ENCODE measurements at places on chromosomes 1 and 21.

DNA sequence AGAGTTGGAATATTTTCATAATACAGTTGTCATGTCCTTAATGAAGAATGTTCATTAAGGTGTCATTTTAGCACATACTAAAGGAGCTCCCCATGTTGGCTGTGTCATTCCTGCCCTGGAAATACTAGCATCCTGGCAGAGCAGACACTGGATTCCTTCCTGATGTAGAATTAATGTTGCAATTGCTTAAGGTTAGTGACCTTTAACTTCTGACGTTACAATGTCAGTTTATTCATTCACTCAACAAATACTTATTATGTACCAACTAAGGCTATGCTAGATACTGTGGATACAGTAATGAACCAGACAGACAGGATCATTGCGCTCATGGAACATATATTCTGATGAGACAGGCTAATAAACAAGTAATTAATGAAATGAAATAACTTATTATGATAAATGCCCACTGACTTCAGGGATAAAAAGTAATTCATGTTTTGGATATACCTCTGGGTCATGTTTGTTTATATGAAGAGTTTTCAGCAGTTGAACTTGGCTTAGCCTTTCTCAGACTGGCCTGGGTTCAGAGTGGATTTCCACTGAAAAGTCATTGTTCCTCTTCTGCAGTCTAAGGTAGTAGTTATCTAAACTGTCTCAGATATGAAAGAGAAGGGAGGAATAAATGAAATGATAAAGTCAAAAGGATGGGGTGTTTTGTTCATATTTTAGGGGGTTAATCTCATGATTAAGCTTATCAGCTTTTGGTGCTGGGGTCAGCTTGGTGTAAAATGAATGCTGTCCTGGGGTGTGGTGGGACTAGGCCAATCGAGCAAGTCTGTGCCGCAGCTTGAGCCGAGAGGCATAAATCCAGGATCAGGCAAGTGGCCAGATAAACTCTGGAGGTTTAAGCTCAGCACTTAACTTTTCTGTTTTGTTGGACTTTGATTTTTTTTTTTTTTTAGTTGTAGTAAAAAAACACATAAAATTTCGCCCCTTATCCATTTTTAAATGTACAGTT is 43.3 kb upstream of the KCNQ4 start:
- DNase-seq, result no peak

DNA sequence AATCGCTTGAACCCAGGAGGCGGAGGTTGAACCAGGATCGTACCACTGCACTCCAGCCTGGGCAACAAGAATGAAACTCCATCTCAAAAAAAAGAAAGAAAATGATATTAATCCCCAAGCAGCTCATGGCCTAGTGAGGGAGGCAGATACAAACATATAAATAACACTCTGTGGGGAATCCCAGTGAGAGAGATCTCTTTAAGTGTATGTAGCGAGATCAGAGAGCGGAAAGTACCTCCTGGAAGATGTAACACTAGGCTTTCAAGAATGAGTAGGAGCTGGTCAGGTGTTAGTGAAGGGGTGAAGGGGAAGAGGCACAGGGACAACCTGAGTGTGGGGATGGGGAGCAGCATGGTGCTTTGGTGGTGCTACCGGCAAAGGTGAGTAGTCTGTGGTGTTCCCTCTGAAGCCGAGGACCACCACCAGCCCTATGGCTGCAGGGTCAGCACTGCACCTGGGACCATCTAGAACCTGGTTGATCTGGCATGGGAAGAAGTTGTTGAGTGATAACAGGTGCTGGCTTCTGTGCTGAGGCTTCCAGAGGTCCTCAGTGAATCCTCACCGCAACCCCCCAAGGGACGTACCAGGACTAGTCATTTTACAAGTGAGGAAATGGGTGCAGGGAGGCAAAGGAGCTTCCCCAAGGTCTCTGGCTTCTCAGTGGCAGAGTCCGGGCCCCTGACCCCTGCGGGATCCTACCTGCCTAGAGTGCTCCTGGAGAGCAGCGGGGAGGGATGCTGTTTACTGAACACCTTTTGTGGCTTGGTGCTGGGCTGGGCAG is 367.6 kb upstream of the VAMP3 start:
- DNase-seq, result no peak

- no peak for DNase-seq
Measured at GRCh38 chr1:119617751-119618691, 30.0 kb downstream of the ZNF697 start.

DNA sequence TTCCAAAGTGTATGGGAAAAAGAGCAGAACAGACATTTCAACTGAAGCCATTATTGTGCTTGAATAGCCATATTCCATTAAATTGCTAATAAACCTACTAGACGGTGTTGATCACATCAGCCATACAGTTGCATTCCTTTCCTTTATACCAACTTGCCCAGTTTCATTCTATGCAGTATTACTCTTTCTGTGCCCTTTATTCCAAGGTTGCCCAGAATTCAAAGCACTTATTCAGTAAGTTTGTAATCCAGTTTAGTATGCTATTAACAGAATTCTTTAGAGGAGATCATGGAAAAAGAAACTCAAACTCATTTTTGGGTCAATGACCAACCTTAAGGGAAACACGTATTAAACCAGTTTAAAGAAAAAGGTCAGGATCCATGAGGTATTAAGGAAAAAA is 89.5 kb downstream of the DDAH1 start:
- DNase-seq, result no peak

- DNase-seq, result no peak
Measured at GRCh38 chr1:119227456-119227855, 87.0 kb upstream of the WARS2 start.

DNA sequence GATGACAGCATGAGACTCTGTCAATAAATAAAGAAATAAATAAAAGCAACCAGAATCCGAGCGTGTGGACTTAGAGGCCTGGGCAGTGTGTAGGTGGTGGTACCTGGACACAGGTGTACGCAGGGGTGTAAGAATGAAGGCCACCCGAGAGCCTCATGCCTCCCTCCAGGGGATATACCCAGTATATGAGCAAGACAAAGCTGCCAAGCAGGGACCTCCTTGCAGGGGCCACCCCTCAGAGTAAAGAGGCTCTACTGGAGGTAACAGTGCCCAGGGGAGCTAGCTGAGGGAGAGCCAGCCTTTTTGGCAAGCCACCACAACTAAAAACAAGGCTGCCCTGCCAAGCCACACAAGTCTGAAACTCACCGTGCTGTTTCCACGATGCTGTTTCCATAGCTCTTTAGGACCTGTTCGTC is 179.2 kb upstream of the RAB4A start:
- DNase-seq, result no peak

DNA sequence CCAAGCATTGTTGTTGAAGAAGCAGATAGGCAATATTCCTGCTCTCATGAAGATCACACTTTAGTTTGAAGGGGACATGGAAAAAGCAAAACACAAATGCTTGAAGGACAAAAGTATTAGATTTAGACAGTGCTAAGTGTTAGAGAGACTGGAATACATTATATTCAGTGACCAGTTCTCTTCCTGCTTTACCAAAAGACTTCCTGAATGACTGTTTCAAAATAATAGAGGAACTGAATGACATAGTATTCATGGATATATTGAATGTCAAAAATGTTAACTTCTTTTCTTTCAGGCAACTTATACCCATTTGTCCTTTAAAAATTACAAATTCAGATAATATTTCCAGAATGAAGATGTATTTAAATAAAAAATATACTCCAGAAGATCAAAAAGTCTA is 178.0 kb upstream of the IVNS1ABP start:
- no peak for DNase-seq

DNA sequence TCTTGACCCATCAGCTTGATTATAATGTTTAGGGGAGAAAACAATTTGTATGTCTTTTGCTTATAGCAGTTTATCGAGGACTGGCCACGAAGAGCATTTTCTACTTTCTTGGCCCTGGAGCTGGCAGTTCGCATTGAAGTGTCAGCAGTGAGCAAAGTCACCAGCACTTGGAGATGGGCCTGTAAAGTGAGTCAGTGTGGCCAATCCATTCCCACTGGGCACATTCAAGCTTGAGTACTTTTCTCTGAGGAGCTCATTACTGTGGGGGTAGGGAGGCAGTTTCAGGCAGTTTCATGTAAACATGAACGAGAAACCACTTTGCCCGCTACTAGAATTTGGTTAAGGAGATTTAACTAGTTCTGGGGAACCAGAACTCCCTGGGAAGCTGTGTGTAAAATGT is 164.8 kb downstream of the PRDM2 start:
- DNase-seq, result no peak

All from K562 (cell line).